ENCODE measurements at places on chromosomes 3 and 15. TPM values are rescaled to one million over a fixed set of nuclear protein-coding genes. Genes with fewer than 3 reads are reported as not detected.

- no peak overlapping the region for H3K27ac ChIP-seq
- H3K4me1 ChIP-seq: no peaks in the 10 kb centered on the region
- DNase-seq: peak; percentile 6
- H3K36me3 ChIP-seq: no peaks in the 10 kb centered on the region
- no peak overlapping the region for H3K4me3 ChIP-seq
- H3K27me3 ChIP-seq: no peaks in the 10 kb centered on the region
Measured at GRCh38 chr15:39874890-39875549, 45.0 kb downstream of the GPR176 start.

- H3K27me3 ChIP-seq: peaks cover 3% of the 10 kb centered on the region
- no peak overlapping the region for H3K4me3 ChIP-seq
- DNase-seq: no peak
- H3K27ac ChIP-seq: no peak overlapping the region
- no peaks in the 10 kb centered on the region for H3K4me1 ChIP-seq
Measured at GRCh38 chr15:71189718-71190117, 74.4 kb downstream of the THSD4 start.

GRCh38 chr3:160458151-160458550, 8.6 kb upstream of the TRIM59 start:
- no peak overlapping the region for H3K27ac ChIP-seq
- DNase-seq: no peak
- H3K4me3 ChIP-seq: no peak overlapping the region
- H3K36me3 ChIP-seq: no peaks in the 10 kb centered on the region
- peaks cover 2% of the 10 kb centered on the region for H3K27me3 ChIP-seq
- H3K4me1 ChIP-seq: no peaks in the 10 kb centered on the region

GRCh38 chr3:110027446-110028080, 690.2 kb upstream of the DPPA4 start:
- H3K4me3 ChIP-seq: no peak overlapping the region
- H3K27me3 ChIP-seq: no peaks in the 10 kb centered on the region
- DNase-seq: no peak
- no peaks in the 10 kb centered on the region for H3K4me1 ChIP-seq

GRCh38 chr3:170999737-171000242, 26.7 kb downstream of the SLC2A2 start:
- no peak for DNase-seq
- no peak overlapping the region for H3K4me3 ChIP-seq
- H3K27ac ChIP-seq: peak overlapping the region; percentile 4
- peaks cover 9% of the 10 kb centered on the region for H3K4me1 ChIP-seq
- H3K27me3 ChIP-seq: peaks cover 2% of the 10 kb centered on the region

GRCh38 chr3:53665608-53666425, 171.4 kb downstream of the CACNA1D start:
- H3K27ac ChIP-seq: no peak overlapping the region
- no peak overlapping the region for H3K4me3 ChIP-seq
- DNase-seq: no peak
- H3K36me3 ChIP-seq: peaks cover 3% of the 10 kb centered on the region
- H3K4me1 ChIP-seq: no peaks in the 10 kb centered on the region
- peaks cover 7% of the 10 kb centered on the region for H3K27me3 ChIP-seq

DNA sequence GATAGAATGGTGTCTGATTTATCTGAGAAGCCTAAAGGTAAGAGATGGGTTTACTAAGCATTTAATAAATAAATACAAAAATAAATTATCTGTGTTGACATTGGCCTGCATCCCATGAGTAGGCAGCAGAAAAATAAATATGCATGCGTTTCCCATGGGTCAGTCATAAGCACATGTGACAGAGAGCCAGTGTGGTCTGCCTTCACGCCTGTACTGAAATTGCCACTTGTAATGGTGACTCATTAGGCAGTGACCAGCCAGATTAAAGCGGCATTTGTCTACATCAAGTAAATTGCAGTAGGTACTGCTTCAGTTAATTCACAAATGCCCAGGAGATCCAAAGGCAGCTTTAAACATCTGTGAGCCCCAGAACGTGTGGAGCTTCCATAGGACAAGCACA, 399.6 kb downstream of the NAALADL2 start:
- H3K4me3 ChIP-seq: no peak overlapping the region
- H3K36me3 ChIP-seq: peaks cover 2% of the 10 kb centered on the region
- H3K4me1 ChIP-seq: no peaks in the 10 kb centered on the region
- no peak overlapping the region for H3K27ac ChIP-seq
- no peak for DNase-seq

CFAP100 gene
- polyA plus RNA-seq: not detected

GRCh38 chr3:184727357-184728009, 15.6 kb upstream of the MAGEF1 start:
- no peak overlapping the region for H3K4me3 ChIP-seq
- no peak overlapping the region for H3K27ac ChIP-seq
- DNase-seq: peak; percentile 41
- H3K4me1 ChIP-seq: no peaks in the 10 kb centered on the region
- no peaks in the 10 kb centered on the region for H3K36me3 ChIP-seq

DNA sequence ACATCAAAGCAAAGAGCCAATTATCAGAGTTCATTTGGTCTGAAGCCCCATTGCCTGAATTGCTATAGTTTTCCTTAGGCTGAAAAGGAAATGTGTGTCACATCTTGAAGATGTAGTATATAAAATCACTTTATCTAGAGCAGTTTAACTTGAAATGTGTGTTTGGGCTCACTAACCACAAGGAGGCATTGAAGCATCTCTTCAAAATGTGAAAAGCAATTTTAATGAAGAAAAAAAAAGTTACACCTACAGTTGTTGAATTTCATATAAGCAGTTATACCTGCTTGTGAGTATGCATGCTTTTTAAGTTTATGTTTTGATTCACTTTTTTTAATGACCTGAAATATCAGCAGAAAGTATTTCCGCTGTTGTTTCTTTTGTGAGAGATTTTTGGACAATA, 129.3 kb downstream of the IQCH start:
- H3K36me3 ChIP-seq: no peaks in the 10 kb centered on the region
- no peak overlapping the region for H3K4me3 ChIP-seq
- H3K27ac ChIP-seq: no peak overlapping the region
- no peak for DNase-seq
- H3K27me3 ChIP-seq: peaks cover 9% of the 10 kb centered on the region

LRRC31 gene
- not detected for polyA plus RNA-seq

ENTPD3 gene
- not detected for polyA plus RNA-seq

DNA sequence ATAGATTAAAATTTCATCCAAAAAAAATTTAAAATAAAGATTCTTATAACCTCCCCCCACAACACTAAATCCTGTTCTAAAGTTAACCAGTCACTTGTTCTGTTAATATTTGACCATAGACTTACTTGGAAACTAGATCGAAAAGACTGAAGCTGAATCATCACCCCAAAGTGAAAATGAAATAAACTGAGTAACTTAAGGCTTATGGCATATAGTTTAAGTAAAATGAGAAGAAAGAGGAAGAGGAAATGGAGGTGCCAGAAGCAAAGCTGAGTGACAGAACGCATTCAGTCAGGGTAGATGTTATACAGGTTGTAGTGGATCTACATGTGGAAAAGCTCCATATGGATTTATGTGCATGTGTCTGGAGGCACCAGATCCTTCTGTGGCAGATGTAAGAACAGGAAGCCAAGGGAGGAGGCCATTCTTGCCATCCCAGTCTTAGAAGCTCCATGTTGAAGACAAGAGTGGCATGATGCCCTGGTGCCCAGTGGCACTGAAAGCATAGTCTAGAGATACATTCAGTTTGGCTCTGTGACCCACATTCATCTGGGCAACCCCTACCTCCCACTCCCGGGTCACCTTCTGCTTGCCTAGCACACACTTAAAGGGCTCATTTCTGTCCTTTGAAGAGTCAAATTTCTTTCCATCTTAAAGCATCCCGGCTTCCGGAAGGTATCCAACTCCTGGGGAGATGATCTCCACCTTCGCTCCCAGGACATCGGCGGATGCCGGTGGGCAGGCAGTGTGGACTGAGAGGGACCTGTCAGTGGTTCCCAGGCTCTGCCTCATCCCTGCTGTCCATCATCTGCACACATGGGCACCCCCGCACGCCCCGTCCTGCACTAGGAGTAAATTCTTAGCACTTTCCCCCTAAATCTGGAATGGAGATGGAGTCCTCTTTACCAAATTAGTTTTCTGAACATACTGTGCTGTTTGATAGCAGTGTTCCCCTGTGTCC, 90.8 kb downstream of the NEO1 start:
- peak overlapping the region; percentile 75 for H3K27ac ChIP-seq
- no peaks in the 10 kb centered on the region for H3K27me3 ChIP-seq
- peak overlapping the region; percentile 34 for H3K4me3 ChIP-seq
- H3K4me1 ChIP-seq: peaks cover 28% of the 10 kb centered on the region
- no peak for DNase-seq

GRCh38 chr3:117837391-117837790, 1127.8 kb downstream of the TUSC7 start:
- no peaks in the 10 kb centered on the region for H3K4me1 ChIP-seq
- H3K27ac ChIP-seq: no peak overlapping the region
- H3K27me3 ChIP-seq: no peaks in the 10 kb centered on the region
- no peaks in the 10 kb centered on the region for H3K36me3 ChIP-seq
- H3K4me3 ChIP-seq: no peak overlapping the region

DNA sequence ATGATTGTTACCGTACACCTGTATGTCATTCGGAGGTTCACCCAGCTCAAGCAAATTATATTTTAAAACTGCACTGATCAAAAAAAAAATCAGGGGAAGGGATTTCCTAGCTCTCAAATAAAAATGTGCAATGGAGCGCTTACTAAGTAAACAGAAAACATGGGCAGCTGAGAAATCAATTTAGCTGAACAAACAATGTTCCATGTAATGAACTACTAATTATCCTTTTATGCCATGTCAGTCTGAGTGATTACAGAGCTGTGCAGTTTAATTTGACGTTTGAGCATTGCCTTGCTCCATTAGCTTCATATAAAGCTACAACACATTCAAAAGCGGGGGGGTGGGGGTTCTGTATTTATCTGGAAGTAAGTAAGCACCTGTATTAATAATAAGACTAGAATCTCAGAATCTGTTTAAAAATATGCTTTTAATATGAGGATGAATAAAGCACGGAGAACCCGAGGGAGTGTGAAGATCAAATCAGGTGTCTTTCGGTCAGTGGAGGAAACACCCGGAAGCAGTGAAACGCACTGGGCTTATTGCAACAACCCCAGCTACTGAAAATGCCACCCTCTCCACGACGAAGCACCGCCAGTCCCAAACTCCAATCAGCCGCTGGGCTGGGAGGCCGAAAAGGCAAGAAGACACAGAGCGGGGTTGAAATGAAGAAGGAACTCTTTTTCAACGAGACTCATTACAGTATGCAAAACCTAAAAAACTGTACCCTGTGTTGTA, 196.5 kb upstream of the ATP11B start:
- H3K27me3 ChIP-seq: no peaks in the 10 kb centered on the region
- H3K4me1 ChIP-seq: no peaks in the 10 kb centered on the region
- DNase-seq: no peak
- no peak overlapping the region for H3K4me3 ChIP-seq
- no peak overlapping the region for H3K27ac ChIP-seq

SLITRK3 gene
- not detected for polyA plus RNA-seq

SEMA6D gene
- polyA plus RNA-seq: not detected

DNA sequence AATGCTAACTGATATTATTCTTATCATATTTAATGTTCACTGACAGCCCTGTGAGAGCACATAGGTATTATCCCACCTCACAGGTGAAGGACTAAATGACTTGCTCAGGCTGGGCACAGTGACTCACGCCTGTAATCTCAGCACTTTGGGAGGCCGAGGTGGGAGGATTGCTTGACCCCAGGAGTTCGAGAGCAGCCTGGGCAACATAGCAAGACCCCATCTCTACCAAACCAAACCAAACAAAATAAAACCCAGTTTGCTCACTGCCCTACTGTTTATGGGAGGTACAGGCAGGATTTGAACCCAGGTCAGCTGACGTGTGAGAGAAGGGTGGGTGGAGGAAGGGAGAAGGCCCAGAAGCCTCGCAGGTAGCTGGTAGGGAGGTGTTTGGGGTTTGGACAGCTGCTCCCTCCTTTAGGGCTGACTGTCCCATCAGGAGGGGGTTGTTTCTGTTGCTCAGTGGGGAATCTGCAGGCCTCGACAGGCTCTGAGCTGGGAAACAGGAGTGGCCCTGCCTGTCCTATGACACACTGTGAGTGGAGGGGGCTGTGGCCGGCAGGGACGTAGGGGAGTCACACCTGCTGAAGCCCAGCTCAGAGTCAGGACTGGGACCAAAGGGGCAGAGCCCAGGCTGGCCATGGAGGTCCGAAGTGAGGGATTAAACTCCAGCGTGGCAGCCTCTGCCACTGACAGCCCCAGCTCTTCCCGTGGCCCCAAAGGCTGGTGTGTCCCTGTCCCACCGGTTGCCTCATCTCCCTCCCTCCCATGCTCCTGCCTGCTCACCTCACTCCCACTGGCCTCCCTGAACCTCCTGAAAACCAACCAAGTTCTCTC, 25.3 kb downstream of the BHLHE40 start:
- no peaks in the 10 kb centered on the region for H3K36me3 ChIP-seq
- H3K27ac ChIP-seq: peak overlapping the region; percentile 94

GRCh38 chr3:71225951-71226564, 357.5 kb downstream of the FOXP1 start:
- H3K4me1 ChIP-seq: peaks cover 30% of the 10 kb centered on the region
- peaks cover 13% of the 10 kb centered on the region for H3K27me3 ChIP-seq
- peak overlapping the region; percentile 76 for H3K27ac ChIP-seq
- peak; percentile 12 for DNase-seq
- H3K4me3 ChIP-seq: peak overlapping the region; percentile 91

IL17RB gene
- 1.2 TPM for polyA plus RNA-seq

KIF15 gene
- not detected for polyA plus RNA-seq

- H3K4me1 ChIP-seq: peaks cover 52% of the 10 kb centered on the region
- H3K36me3 ChIP-seq: no peaks in the 10 kb centered on the region
- H3K27me3 ChIP-seq: peaks cover 3% of the 10 kb centered on the region
- DNase-seq: no peak
- no peak overlapping the region for H3K4me3 ChIP-seq
Measured at GRCh38 chr3:16795581-16795980, 89.2 kb upstream of the PLCL2 start.

CPLX3 gene
- not detected for polyA plus RNA-seq

UBE2E2 gene
- polyA plus RNA-seq: 5.0 TPM

DNA sequence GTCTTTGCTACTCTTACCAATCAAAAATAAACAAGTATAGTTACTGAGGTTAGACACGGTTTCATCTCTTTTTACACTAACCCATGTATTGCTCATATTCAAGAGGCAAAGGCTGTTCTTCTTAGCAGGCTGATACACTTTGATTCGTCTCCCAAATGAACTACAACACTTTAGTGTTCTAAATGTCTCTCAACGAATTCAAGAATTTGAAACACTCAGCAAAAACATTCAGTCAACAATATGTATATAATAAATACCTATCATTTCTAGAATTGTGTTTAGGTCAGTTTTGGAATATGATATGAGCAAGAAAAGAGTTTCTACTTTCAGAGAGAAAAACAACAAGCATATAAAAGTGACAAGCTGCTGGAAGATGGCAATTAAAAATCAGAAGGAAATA, 669.6 kb upstream of the DPPA4 start:
- no peak for DNase-seq
- no peaks in the 10 kb centered on the region for H3K4me1 ChIP-seq
- H3K36me3 ChIP-seq: no peaks in the 10 kb centered on the region
- no peak overlapping the region for H3K27ac ChIP-seq
- H3K4me3 ChIP-seq: no peak overlapping the region
- H3K27me3 ChIP-seq: no peaks in the 10 kb centered on the region
